Choroid plexus epithelial cell (primary cell): ENCODE measurements at places on chromosomes 16 and 17.

GRCh38 chr16:49631187-49632041 lies 224.5 kb downstream of the ZNF423 start:
- peak; percentile 31 for DNase-seq

DNA sequence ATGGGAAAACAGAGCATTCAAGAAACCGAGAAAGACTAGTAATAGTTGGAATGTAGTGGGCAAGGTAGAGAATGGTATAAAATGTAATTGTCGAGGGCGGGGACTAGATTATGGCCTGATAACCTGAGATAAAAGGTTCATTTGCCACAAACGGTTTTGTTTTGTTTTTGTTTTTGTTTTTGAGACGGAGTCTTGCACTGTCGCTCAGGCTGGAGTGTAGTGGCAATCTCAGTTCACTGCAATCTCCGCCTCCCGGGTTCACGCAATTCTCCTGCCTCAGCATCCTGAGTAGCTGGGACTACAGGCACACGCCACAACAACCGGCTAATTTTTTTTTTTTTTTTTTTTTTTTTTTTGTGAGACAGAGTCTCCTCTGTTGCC lies 1.4 kb downstream of the NEK8 start:
- DNase-seq: no peak

DNA sequence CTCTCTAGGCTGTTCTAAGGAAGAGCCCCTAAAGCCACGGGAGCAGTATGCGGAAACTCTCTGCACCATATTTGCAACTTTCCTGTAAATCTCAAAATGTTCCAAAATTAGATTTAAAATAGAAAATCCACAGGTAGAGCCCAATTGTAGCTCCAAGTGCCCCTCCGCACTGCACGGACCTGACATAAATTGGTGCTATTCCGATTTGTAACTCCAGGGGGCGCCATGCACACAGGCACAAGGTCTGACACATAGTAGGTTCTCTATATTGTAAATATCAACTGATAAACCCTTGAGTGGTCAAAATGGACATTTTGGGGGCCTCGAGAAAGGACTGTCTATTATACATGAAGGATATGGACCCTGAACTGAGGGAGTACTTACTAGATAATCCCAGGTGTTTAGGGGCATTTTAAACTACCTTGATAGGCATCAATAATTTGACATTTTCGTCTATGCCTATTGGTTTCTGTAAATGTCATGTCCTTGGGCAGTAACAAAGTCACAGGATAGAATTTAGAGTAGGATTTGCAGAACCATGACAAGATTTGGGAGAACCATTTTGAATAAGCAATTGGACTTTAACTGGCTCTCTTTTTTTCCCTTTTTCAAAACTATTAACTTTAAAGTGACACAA lies 36.6 kb upstream of the TMEM132E start:
- DNase-seq: peak; percentile 32

- peak; percentile 59 for DNase-seq
Measured at GRCh38 chr16:81315271-81316175, 761 bp downstream of the GAN start.

DNA sequence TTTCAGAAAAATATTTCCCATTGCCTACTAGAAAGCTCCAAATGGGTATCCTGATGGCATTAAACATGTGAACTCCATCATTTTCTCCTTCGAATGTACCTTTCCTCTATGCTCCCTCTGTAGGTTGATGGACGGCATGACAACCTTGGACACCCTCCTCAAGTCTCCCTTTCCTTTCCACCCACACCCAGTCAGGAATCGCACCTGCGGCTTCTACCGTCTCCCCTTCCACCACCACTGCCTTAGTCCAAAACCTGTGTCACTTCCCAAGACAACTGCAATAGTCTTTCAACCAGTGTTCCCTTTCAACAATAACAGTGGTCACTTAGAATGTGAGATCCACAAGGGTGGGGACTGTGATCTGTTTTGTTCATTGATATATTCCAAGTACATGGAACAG lies 233.1 kb upstream of the AXIN2 start:
- DNase-seq: peak; percentile 69

- peak; percentile 74 for DNase-seq
Measured at GRCh38 chr17:77449908-77450741, 309.4 kb downstream of the SEC14L1 start.

DNA sequence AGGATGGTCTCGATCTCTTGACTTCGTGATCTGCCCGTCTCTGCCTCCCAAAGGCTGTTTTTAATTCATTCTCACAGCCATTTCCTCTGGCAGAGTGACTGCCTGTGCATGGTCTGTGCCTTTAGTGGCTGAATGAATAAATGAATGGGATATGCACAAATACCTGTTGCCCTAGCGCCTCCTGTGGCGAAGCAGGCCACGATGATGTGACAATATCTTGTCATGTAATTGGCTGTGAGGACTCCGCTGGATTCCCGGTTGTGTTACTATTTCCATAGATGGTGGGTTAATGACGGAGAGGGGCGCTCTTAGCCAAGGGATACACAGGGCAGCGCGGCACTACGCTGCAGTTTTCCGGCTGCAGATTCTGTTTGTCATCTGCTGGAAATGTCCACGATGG lies 26.8 kb upstream of the ENDOV start:
- DNase-seq: no peak

DNA sequence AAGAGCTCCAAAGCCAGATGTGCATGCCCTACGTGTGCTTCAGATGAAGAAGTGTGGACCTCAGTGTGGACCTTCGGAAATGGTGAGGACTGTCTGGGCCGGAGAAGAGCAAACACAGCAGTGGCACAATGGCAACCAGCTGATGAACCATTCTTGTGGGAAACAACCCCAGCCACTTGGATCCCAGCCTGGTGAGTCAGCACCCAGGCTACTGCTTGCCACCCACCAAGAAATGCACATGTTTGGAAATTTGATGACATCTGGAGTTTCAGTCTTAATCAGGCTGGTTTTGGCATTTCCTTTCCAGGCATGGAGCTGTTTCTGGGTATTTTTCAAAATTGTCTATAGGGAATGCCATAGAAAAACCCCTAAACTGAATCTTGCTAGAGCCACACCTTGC lies 42.7 kb downstream of the DYNLRB2 start:
- DNase-seq: peak; percentile 43

GRCh38 chr17:4583782-4584100 lies 588 bp upstream of the SMTNL2 start:
- no peak for DNase-seq

DNA sequence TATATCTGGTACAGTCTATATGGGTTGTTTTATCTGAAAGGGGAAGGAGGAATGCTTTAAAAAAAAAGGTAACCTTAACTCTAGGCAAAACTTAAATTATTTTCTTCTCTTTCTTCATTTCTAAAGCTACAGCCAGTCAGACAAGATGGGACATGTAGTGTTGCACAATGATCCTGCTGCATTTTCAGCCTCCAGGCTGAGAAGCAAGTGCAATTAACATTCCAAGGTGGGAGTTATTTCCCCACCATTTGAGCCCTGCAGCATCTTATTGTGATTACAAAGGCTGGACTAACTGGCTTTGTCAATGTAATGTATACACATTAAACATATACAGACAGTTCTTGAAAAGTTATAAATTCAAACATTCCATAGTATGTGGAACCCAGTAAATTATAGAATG lies 22.6 kb upstream of the NF1 start:
- DNase-seq: peak; percentile 35

DNA sequence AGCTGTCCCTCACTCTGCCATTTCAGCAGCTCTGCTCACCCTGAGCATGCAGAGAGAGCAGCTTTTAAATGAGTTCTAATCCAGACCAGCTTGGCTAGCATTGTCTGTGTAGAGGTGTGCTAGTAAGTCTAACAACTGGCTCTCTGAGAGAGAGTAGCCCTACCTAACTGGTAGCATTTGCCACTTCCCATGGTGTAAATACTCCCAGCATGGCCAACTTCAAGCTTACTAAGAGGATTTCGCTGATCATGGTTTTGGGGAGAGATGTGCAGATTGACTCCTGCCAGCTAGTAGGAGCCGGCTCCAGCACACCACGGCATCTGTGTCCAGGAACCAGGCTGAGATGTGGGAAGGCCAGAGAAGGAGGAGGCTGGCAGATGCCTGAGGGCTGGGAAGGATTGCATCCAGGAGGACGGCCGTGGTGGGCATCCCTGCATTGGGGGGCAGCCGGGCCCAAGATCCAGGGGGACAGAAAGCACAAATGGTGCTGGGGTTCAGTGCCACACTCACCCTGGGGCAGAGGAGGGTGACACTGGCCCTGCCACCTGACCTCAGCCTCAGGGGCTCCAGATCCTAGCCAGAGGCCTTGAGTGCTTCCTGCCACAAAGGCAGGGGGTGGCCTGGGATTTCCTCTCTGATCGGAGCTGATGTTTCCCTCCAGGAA lies 394.9 kb upstream of the TNRC6C start:
- no peak for DNase-seq

GRCh38 chr17:29653995-29654714 lies 31.4 kb upstream of the CORO6 start:
- no peak for DNase-seq

DNA sequence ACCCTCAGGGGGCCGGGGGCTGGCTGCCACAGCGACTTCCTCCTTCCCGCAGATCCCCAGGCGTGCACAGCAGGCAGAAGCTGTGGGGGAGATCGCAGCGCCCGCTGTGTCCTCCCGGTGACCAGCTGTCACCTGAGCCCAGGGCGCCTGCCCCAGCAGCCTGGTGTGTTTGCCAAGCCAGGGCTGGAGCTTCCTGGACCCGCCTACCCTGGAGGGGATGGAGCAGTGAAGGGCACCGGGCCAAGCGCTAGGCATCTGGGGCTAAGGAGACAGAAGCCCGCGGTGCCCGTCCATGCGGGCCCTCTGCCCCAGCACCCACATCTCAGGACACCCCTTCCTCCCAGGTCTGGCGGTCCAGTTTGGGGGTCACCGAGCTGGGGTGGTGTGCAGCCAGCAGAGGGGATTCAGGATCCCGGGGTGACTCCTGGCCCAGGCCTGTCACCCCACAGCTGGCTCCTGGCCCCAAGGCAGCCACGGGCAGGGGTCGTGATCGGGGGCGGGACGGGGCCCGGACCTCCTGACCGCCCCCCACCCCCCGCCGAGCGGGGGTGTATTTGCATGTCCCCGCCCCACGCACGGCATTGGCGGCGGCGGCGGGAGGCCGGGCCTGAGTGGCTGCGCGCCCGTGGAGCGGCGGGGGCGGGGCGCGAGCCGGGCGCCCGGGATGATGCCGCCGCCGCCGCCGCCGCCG lies at the start of gene RAB26:
Gene RAB26, plus strand, starts transcription at position 645 of the 691 bp plus-strand sequence. CDS start 159 bp downstream, outside the sequence.
- DNase-seq: peak; percentile 47

GRCh38 chr16:24769806-24770205 lies 40.4 kb downstream of the TNRC6A start:
- DNase-seq: peak; percentile 80

DNA sequence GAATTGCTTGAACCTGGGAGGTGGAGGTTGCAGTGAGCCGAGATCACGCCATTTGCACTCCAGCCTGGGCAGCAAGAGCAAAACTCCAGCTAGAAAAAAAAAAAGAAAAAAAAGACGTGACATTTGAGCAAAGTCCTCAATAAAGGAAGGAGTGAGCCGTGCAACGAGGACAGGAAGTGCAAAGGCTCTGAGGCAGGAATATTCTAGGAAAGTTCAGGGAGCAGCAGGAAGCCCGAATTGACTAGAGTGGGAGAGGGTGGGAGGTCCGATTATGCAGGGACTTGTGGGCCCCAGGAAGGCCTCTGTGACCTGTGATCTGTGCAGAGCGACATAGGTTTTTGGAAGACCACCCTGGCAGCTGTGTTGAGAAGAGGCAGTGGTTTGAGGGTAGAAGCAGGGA lies 8.6 kb upstream of the LASP1NB start:
- DNase-seq: no peak

- DNase-seq: peak; percentile 90
Measured at GRCh38 chr17:75404223-75404730, 1.2 kb downstream of the GRB2 start.

DNA sequence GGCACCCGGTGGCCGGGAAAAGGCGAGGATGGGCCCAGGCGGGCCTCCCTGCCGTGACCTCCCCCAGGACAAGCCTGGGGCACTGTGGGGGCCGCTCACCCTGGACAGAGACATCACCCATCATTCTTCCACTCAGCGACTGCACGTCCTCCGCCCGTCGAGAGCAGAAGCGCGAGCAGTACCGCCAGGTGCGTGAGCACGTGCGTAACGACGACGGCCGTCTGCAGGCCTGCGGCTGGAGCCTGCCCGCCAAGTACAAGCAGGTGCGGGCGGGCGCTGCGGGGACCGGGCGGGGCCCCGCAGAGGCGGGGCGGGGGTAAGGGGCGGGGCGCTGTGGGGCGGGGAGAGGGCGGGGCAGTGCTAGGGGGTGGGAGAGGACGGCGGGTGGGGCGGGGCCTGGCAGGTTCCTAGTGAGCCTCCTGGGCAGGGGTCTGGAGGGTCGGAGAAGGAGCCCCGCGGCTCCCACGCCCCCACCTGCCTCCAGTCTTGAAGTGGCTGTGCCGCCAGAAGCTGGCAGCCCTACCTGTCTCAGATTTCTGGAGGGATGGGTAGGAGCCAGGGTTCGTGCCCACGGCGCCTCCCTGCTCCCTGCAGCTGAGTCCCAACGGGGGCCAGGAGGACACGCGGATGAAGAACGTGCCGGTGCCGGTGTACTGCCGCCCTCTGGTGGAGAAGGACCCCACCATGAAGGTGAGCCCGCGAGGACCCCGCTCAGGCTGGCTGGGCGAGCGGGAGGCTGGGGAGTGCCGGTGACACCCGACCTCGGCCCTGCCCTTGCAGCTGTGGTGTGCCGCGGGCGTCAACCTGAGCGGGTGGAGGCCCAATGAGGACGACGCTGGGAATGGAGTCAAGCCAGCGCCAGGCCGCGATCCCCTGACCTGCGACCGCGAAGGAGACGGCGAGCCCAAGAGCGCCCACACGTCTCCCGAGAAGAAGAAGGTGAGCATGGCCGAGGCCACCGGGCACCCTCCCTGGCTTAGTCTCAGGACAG lies 7.5 kb downstream of the NME3 start:
- DNase-seq: no peak

GRCh38 chr16:81142864-81143263 lies 46.7 kb upstream of the GCSH start:
- no peak for DNase-seq

GRCh38 chr16:77700846-77701245 lies 21.5 kb upstream of the NUDT7 start:
- no peak for DNase-seq
